ENCODE measurements at places on chromosomes 1 and 21.

- no peak for DNase-seq
Measured at GRCh38 chr1:10836726-10837125, 40.3 kb upstream of the CASZ1 start.

DNA sequence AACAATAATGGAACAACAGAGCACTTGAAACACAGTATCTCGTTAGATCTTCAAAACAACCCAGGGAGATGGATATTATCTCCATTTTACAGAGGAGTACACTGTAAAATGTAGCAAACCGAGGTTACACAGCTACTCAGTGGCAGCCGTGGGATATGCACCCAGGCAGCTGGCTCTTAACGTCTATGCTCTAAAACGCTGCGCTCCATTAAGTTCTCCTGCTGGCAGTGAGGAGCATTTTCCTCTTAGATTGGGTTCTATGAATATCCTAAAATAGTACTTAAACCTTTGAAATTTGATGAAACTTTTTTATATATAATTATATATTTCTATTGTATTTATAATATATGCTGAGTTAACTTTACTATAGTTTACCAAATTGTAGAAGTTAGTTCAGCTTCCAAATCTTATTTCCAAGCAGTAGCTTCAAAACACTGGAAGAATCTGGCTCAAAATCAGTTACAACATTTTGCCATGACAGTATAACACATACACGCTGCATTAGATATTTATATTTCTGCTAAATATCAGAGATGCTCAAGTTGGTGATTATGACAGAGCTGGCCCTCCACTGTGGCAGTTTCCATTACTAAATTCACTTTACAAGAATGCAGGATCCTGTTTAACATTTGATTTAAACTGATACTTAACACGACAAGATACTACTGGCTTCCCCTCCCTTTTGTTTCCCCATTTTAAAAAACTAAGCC lies 49.5 kb downstream of the TGFBR3 start:
- DNase-seq, result no peak

- no peak for DNase-seq
Measured at GRCh38 chr1:45557422-45557944, 6.9 kb downstream of the AKR1A1 start.

- no peak for DNase-seq
Measured at GRCh38 chr21:41769933-41770332, 3.1 kb upstream of the RIPK4 start.

- no peak for DNase-seq
Measured at GRCh38 chr1:57494530-57495079, 70.7 kb upstream of the DAB1 start.

DNA sequence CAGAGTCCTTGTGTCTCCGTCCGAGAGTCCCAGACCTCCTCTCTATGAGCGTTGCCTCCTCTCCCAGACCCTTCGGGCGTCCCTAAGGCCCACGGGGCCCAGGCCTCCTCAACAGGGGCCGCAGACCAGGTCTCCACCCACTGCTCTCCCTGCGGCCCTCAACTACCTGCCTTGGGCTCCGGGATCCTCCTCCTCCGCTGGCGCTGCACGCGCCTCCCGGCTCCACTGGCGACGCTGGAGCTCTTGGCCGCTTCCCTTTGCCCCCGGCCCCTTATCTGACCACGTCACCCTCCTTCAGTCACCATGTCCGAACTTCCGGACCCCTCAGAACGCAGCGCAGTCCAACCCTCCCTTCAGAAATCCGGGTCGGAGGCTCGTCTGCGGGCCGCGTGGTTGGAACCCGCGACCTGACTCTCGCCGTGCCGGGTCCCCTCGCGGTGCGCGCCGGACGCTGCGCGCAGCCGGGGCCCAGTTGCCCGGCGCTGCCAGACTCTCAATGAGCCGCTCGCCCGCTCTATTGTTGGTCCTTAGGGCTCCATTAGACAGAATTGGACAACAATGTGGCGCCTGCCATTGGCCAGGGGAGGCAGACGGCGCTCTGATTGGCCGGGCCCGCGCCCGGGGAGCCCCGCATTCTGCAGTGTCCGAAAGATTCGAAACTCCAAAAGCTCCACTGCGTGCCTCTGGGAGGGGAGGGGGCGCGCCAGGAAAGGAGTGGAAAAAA lies at the start of gene DMRTA2:
DMRTA2 (minus strand) TSS at position 498 of the 724 bp plus-strand sequence. CDS start 1,907 bp downstream, outside the sequence.
- no peak for DNase-seq

- no peak for DNase-seq
Measured at GRCh38 chr1:227546059-227546458, 17.3 kb upstream of the ZNF678 start.

DNA sequence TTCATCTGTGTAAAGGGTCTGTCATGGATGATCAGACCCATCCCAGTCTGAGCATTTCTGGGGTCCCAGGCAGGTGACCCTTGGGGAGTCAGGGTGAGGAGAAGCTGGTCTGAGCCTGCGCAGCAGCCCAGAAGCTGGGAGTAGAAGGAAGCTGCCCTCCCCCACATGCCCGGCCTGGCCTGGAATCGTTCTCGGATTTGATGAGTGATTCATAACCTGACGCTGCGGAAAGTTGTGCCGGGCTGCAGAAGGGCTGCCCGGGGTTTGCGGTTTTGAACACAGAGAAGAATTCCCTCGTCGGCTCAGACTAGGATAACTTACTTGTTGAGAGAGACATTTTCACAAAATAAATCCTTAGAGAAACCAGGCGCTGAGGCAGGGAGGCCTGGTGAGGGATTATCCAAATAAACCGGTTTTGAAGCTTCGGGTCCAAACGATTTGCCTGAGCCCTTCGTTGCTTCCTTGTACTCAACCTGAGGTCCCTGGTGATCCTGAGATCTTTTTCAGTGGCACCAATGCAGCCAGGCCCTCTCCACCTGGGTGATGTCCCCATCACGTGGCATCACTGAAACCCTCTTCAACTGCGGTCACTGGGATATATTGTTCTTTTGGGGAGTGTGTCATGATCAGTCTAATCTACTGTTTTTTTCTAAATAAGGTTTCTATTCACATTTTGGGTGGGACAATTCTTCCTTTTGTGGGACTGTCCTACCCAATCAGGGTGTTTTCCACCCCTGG lies 29.2 kb downstream of the EPHB2 start:
- DNase-seq, result no peak

- no peak for DNase-seq
Measured at GRCh38 chr1:166086113-166086883, 80.5 kb downstream of the FAM78B start.

- no peak for DNase-seq
Measured at GRCh38 chr21:36323032-36323431, 3.0 kb downstream of the MORC3 start.

DNA sequence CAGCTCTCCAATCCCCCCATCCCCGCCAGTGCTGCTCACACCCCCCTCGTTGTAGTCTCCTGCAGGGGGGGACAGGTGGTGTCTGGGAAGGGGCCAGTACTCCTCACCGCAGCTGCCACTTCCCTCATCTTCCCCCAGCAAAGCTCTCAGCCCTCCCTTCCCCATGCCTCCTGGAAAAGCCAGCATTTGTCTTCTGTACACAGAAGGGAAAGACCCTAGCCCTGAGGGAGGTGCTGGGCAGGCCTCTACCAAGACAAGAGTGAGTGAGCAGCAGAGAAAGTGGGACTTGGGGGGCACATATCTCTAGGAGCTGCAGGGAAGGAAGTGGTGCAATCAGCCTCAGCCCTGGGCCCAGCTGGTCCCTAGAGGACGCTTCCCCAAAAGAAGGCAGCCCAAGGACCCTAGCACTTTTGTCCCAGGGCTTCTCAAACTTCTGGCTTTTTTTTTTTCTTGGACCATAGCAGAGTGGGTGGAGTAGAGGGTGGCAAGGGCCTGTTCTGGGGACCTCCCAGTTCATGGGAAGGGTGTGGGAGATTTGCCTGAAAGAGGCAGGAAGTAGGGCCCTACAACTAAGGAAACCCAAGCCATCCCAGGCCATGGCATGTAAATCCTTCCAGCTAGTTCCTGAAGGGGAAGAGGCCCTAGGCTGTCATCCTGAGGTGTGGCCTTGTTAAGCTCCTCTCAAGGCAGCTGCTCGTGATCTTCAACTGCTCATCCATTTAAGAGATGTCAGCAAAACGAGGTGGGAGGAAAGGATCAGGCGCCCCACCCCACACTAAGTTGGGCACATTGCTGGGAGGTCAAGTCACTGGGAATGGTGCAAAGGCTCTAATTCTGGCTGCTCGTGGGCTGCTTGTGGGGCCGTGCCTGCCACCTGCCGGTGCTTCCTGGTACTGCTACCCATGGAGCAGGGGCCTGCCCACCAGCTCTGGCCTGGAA lies 12.6 kb downstream of the ZC3H12A start:
- DNase-seq, result peak; percentile 39

GRCh38 chr21:33036430-33037162 lies 10.9 kb downstream of the OLIG2 start:
- DNase-seq, result peak; percentile 17

GRCh38 chr1:2533365-2533764 lies 3.3 kb upstream of the HES5 start:
- no peak for DNase-seq

- peak; percentile 11 for DNase-seq
Measured at GRCh38 chr1:83905315-83905907, 93.5 kb downstream of the TTLL7 start.

DNA sequence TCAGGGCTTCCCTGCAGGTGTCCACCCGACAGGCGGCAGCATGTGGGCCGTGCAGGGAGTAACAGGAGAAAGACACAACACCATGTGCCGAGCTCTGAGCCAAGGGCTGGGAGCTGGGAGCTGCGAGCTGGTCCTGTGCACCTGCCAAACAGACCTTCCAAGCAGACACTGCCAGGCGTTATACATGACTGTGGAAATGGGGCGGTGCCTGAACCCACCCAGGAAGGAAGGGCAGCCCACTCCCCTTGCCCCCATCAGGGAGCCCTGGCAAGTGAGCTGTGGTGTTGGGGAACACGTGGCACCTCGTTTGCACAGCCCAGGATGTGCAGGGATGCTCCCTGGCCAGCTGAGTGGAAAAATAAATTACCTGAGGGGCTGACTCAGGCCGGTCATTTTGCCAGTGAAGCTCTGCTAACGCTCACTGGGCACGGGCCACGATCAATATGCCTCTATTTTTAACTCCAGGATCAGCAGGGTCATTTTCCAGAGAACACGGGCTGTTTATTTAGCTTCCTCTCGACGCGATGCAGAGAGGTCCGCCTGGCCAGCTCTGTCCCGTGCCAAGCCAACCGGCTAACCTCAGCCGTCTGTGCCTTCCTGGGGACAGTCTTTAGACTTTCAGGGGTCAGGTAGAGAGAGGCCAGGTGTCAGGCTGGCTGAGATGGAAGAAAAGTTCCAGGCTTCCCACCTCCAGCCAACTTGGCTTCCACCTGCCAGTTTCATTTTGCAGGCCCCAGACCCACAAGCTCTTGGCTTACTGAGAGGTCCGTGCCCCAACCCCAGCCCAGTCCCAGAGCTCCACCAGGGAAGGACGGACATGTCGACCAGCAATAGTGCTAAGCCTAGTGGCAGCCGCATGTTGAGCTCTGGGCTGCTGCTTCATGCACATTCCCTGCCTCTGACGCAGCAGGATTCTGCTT lies 196.7 kb upstream of the VAMP3 start:
- DNase-seq, result no peak

DNA sequence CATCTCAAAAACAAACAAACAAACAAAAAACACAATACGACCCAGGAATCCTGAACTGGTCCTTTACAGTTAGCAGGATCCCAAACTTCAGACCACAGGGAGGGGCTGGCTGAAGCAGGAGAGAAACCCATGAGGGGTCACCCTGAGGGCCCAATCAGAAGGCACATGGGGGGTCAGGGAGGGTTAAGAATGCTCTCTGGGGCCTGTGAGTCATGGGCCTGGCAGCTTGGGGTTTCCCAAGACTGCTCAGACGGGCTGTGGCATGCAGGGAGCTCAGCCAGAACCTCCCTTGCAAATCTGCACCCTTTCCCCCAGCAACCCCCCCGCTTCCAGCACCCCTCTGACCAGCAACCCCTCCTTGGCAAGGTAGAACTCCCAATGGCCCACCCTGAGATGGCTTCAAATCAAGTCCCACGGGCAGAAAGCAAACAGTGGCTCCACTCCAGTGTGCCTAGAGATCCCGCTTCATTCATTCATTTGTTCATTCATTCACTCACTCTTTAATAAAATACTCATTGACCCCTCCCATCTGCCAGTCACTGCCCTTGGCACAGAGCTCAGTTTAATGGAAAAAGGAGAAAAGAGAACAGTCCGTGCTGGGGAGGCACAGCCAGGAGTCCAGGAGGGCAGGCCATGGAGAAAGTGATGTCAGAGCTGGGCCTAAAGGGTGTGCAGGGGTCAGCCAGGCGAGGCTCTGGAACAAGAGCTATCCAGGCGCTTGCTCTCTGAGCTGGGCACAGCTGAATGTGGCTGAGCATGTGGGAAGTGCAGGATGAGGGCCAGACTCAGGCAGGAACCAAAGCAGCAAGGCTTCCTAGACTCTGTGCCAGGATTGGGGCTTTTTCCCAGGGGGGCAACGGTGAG lies 8.2 kb downstream of the UQCRHL start:
- no peak for DNase-seq

DNA sequence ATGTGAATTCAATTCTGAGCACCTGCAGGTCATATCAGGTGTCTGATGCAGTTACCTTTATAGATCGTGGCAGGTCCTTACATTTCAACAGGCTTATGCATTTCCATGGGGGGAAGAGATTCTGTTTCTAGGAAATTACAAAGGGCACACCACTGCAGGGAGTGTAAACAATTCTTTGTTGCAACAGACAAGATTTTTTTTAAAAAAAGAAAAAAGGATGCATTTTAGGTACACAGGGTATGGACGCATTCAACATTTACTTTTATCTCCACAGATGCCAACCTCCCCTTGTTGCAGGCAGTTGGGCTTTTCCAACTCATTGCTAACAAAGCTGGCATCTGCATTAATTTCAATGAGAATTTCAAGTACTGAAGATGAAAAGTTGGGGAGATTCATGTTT lies 13.5 kb upstream of the TEKT2 start:
- no peak for DNase-seq

- no peak for DNase-seq
Measured at GRCh38 chr1:62912028-62912638, 128.2 kb downstream of the ATG4C start.

DNA sequence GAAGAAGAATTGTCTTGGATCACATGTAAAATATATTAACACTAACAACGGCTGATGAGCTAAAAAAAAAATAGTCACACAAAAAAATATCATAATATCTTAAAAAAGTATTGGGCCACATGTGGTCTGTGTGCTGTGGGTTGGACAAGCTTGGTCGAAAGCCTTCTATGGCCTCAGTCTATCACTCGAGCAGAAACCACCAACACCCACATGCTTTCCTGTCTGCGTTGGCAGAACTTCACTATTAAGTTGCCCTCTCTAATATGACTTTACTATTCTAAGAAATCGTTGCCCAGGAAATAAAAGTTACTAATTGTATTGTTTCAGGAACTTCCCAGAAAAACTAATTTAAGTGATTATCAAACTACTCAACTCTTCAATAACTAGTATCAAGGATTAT lies 28.2 kb upstream of the ETS2 start:
- no peak for DNase-seq

GRCh38 chr1:85135392-85135798 lies 65.4 kb downstream of the SYDE2 start:
- DNase-seq, result no peak

All from Jurkat, Clone E6-1 (cell line).